ENCODE measurements at places on chromosomes 11 and 22.

DNA sequence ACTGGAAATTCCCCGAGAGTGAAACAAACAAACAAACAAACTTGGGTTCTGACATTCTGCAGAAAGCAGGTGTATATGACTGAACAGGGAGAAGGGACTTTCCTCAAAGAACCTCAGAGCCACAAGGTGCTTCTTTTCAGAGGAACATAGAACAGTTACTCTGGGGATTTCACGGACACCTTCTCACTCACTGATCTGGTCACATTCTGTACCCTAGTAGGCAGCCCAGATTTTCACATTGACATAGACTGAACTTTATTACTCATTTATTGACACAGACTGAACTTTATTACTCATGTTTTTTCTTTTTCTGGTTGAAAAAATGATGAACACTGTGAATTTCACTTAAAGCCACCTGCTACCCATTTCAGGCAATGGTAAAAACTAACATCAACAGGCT, 263.0 kb downstream of the OPCML start:
- peak; percentile 65 for DNase-seq

GRCh38 chr11:12382451-12382850, 5.1 kb downstream of the PARVA start:
- no peak for DNase-seq

- DNase-seq, result no peak
These were observed 87.4 kb downstream of the GRIA4 start for GRCh38 chr11:105697291-105697690.

DNA sequence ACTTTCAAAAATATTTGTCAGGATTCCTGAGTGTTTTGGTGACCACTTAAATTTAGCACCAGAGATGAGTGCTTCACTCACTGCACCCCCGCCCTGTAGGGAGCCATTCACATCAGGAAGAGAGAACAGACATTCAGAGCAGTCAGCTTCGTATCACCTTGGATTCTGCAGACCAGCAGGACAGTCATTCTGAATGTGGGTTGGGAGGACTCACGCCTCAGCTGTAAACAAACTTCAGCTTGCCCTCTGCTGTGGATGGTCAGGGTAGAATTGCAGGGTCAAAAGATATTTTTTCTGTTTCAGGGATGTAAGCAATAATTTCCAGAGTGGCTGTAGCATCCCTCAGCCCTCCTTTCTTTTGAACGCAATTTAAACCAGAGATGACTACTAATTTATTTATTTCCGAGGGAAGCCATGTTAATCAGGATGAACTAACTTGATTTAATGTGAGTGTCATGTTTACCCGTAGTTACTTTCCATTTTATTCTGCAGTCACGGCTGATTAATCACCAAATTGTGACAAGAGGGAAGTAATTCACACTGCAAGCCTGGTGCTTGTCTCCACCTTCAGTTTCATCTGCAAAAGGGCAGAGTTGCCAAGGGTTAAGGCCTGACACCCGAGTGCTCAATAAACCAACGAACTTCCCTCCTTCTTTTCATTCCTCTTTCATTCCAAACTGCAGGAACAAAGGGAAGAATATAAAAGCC, 174.2 kb upstream of the DDI1 start:
- DNase-seq, result no peak

- no peak for DNase-seq
These were observed 21.6 kb downstream of the CYB5R2 start for GRCh38 chr11:7651700-7652099.

- DNase-seq, result no peak
These were observed 23.5 kb upstream of the THY1 start for GRCh38 chr11:119446434-119446833.

DNA sequence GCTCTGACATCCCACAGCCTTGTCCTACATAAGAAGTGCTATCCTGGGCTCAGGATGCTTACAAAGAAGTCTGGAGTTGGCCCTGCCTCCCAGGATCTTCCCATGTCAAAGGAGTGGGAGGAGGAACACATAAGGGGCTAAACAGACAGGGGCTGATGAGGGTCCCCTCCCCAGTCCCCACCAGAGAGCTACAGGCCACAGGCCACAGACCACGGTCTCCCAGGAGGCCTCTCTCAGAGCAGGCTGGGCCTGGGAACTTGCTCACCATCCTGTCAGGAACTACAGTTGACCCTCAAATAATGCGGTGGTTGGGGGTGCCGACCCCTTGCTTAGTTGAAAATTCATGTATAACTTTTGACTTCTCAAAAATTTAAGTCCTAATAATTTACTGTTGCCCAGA, 315.5 kb downstream of the NTM start:
- no peak for DNase-seq

DNA sequence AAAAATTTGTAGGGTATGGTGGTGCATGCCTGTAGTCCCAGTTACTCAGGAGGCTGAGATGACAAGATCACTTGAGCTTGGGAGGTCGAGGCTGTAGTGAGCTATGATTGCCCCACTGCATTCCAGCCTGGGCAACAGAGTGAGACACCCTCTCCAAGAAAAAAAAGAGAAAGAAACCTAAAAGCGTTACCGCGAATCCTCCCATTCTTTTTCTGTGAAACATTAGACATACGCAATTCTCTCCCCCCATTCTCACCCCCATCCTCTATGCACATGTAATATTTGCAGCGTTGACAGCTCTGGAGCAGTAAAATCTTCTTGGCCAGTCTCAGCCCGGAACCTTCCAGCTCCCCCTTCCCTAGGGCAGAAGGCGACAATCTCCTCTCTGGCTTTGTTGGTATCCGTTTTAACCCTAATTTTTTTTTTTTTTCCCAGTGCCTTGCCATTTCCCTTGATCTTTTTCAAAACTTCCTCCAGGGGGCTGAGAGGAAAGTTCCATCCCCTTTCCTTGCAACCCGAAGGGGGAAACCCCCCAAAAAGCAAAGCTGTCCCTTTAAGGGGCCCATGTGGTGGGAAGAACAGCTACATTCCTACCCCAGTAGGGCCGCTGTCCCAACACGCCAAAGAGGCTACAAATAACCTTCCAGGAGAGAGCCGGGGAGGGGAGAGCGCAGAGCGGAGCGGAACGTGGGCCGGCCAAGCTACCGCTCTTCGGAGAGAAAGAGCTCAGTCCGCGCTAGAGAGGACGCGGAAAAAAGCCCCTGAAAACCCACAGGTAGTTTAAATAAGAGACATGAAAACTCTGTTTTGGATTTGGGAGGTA, 1.9 kb downstream of the LRP4 start:
- DNase-seq, result peak; percentile 60

- DNase-seq, result peak; percentile 82
These were observed 34.4 kb upstream of the TRIM29 start for GRCh38 chr11:120172054-120172911.

DNA sequence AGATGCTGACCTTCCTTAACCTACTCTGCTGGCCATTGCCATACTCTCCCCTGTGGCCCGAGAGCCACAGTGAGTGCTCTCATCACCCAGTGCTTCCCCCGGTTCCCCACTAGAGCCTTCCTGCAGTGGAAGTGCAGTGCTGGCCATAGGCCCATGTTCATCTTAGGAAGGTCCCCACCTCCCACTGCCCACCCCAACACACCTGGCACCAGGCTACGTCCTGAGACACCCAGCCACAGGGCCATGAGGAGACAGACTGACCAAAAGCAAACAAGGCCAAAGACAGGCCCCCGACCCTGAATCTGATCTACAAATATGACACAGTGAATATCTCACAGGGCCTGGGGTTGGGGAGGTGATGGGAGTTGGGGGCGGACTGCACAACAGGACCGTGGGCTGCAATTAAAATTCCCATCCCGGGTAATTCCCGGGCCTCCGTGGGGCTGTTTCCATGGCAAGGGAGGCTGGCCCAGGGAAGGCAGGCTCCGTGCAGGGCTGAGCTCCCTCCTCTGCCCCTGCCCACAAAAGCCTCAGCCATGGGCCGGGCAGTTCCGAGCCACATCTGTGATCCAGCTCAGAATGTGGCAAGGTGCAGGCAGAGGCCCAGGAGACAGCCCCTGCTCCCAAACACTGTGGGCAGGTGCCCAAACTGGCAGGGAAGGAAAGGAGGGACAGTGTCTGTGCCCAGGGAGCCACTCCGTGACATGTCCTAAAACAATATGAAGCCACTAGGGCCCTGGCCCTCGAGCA, 5.1 kb upstream of the CHST1 start:
- DNase-seq, result no peak

GRCh38 chr22:21945453-21946261, 7.0 kb downstream of the PPM1F start:
- no peak for DNase-seq

GRCh38 chr11:64858467-64859263, 14.2 kb upstream of the CDC42BPG start:
- DNase-seq, result no peak

DNA sequence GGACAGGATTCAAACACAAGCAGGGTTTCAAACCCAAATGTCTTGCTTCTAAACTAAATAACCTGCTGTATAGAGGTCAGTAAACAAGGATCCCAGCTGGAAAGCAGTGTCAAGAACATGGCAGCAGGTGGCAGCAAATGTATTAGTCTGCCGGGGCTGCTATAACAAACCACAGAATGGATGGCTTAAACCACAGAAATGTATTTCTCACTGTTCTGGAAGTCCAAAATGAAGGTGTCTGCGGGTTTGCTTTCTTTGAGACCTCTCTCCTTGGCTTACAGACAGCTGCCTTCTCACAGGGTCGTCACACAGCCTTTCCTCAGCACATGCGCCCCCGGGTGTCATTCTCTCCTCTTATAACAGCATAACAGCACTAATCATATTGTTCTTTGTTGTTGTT, 65.1 kb upstream of the LRRC55 start:
- peak; percentile 14 for DNase-seq

DNA sequence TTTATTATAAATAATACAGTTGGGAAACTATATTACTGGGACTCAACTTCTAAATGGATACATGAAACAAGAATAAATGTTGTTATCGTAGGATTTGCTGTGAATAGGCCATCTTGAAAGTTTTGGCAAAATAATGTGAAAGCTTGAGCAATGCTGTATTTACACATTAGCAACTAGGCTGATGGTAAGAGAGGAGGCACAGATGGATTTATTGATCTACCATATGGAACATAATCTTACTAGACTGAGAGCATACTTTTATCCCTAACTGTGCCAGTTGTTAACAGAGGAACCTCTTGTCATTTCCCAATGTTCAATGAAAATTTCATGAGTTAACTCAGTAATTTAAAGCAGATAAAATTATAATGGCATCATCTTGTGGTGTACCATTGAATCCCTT, 22.8 kb downstream of the APIP start:
- DNase-seq, result no peak

DNA sequence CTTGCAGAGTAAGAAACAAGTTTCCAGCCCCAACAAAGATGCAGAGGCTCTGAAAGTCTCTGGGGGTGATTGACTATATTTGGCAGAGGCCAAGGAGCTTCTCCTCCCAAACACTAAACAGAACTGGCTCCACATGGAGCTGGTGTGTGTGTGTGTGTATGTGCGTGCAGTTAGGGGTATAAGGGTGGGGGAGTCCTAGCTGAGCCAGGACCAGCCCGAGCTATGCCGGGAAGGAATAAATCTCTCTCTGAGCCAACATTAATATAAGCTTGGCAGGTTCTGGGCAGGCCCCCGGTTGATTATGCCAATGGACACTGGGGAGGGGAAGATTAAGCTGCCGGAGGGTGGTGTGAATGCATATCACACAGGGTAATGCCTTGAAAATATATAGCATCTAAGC, 324.2 kb downstream of the MIAT start:
- DNase-seq, result no peak

GRCh38 chr22:28329186-28330073, 350.2 kb downstream of the TTC28 start:
- DNase-seq, result no peak

- no peak for DNase-seq
These were observed 1.5 kb downstream of the UFD1 start for GRCh38 chr22:19477321-19478044.

- peak; percentile 84 for DNase-seq
These were observed 36.6 kb upstream of the VPREB1 start for GRCh38 chr22:22207845-22208564.

GRCh38 chr11:20035701-20036601, 124.3 kb downstream of the DBX1 start:
- no peak for DNase-seq

- no peak for DNase-seq
These were observed 32.1 kb downstream of the PPIL2 start for GRCh38 chr22:21697880-21698279.

DNA sequence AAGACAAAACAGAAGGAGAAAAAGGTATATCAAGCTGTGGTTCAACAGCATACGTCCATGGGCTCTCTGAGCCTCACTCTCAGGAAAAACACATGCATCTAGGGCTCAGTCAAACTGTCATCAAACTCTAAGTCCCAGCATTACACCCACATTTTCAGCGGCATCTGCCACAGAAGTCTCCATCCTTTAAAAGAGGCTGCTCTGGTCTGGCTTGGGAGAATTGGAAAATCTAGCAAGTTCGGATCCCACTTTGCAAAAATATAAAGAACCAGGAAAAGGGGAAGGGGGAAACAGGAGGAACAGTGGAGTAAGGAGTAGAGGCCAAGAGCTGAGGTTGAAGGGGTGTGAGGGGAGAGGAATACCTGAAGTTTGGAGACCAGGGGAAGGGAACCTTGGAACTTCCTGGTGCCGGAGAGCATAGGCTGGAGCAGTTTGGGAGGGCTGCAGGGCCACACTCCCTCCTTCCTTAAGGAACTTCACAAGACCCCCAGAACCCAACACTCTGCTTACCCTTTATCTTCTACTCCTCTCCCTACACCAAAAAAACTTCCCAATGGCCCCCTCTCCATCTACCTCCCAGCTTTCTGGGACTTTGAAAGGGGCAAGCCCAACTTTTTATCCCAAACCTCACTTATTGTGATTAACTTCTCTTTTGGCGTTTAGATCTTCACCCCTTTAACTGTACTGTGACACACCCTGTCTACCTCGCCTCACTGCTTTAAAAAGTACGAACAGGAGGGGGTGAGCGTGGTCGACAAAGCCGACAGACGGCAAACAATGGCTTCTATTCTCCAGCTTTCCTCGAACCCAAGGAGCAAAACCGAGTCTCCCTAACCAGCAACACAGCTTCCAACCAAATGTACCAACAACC, 4.0 kb downstream of the PAX6 start:
- DNase-seq, result peak; percentile 14

DNA sequence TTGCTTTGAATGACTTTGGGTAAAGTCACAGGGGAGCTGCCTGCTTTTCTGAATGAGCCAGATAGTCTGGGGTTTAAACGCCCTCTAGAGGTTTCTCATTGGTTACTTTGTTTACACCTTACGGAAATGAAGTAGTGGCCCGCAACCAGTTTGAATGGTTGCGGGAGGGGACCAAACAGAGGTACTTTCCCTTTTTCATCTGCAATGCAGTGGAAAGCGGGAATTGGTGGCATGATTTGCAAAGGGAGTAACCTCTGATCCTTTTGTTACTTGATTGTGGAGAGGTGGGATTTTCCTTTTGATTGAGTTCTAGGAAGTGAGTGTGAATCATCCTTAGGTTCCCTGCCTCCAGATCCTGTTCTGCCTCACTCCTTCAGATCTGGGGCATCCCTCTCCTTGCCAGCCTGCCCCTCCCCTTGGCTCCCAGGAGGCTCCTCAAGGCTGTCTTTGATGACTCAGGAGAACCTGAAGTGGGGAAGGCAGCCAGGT, 15.9 kb upstream of the GLYATL1 start:
- DNase-seq, result peak; percentile 40
